ENCODE measurements at places on chromosomes 16 and 17.

DNA sequence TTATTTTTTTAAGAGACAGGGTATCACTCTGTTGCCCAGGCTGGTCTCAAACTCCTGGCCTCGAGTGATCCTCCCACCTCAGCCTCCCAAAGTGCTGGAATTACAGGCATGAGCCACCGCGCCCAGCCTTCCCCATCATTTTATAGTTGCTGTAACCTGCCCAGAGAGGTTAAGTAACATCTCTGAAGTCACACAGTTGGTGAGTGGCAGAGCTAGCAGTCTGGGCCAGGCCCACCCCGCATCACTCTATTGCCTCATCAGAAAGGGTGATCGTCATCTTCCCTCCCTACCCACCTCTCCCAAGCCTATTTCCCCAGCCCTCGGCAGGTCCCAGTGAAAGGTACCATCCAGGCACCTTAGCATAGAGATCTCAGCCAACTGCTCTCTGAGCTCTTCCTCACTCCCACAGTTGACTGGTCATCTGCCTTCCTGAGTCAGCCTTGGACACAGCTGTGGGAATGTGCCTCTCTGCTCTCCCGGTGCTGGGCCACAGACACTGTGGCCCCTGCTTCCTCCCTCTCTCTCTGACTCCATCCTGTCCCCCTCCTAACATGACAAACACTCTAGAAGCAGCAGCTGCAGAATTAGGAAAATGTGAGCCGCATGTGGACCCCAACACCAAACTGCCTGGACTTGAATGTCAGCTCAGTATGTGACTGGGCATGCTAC is 57.1 kb downstream of the SCNN1B start:
- DNase-seq, result no peak

DNA sequence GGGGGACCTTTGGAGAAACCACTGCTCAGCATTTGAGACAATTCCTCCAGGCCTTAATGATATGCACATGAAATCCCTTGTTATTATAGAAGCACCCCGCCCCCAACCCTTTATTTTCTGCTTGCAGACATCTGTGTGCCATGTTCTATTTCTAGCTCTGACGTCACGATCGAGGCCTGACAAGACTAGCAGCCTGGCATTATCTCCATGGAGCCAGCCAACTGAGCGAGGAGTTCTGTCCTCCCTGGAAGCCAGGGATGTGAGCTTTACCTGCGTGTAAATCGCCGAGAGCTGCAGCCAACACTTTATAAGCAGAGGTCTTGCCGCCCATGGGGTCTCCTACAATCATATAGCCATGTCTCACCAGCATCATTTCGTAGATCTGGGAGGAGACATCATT is 116.9 kb downstream of the DNAH3 start:
- no peak for DNase-seq

GRCh38 chr16:24125214-24125613 is 130.9 kb upstream of the CACNG3 start:
- no peak for DNase-seq

- no peak for DNase-seq
Observed at GRCh38 chr16:86874141-86874540, 295.8 kb downstream of the FOXL1 start.

GRCh38 chr17:37752482-37752881 is 7.6 kb upstream of the HNF1B start:
- DNase-seq, result no peak

DNA sequence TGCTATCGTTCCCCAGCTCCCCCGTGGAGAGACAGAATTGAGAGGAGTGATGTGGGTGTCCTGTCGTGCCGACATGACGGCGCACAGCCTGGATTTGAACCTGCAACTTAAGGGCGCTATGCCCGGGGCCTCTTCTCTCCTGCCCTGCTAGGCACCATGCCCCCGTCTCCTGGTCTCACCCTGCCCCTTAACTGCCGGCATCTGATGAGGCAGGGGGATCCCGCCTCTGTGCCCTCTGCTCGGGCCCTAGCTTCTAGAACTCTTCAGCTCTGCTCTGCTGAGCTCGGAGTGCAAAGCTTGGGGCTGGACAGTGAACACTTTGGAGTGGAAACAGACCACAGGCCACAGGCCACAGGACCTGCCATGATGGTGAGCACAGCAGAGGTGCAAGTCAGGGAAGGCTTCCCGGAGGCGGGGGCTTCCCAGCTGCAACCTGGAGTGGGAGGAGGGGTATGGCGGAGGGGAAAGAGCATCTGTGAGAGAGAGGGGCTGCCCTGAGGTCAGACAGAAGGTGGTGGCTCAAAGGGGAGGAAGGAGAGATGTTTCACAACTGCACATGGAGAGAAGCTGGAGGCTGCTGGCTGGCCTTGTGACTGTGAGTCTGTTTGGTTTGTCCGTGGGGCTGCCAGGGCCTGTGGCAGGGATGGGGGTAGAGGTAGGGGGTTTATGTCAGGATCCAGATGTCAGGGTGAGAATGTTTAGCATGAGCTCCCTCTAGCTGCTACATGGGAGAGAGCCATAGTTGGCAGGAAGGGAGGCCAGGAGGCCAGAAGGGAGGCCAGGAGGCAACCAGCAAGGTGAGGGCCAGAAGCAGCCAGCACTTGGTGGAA is 107.8 kb downstream of the CRLF3 start:
- DNase-seq, result no peak

GRCh38 chr17:75059369-75060345 is 12.6 kb downstream of the KCTD2 start:
- DNase-seq, result no peak

- no peak for DNase-seq
Observed at GRCh38 chr16:27638833-27639560, 89.1 kb downstream of the KATNIP start.

- no peak for DNase-seq
Observed at GRCh38 chr16:30724641-30725417, 23.4 kb upstream of the PHKG2 start.

GRCh38 chr17:27339198-27339835 is 45.4 kb downstream of the WSB1 start:
- DNase-seq, result no peak

DNA sequence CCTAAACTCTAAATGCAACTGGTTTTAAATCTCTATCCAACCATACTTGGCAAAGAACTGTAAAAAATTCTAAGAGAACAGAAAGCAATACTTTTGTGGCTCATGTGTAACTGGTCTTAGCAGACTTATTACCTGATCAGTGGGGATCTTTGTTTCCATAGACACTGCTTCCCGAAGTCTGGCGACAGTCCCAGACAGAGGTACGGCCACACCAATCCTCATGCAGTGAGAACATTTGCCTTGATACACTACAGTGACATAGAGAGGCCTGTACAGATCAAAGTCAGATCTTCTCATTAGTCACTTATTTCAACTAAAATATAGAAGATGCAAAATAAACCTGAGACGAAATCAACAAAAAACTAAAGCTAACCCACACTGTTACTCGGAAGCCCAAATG is 43.9 kb downstream of the USP31 start:
- no peak for DNase-seq

DNA sequence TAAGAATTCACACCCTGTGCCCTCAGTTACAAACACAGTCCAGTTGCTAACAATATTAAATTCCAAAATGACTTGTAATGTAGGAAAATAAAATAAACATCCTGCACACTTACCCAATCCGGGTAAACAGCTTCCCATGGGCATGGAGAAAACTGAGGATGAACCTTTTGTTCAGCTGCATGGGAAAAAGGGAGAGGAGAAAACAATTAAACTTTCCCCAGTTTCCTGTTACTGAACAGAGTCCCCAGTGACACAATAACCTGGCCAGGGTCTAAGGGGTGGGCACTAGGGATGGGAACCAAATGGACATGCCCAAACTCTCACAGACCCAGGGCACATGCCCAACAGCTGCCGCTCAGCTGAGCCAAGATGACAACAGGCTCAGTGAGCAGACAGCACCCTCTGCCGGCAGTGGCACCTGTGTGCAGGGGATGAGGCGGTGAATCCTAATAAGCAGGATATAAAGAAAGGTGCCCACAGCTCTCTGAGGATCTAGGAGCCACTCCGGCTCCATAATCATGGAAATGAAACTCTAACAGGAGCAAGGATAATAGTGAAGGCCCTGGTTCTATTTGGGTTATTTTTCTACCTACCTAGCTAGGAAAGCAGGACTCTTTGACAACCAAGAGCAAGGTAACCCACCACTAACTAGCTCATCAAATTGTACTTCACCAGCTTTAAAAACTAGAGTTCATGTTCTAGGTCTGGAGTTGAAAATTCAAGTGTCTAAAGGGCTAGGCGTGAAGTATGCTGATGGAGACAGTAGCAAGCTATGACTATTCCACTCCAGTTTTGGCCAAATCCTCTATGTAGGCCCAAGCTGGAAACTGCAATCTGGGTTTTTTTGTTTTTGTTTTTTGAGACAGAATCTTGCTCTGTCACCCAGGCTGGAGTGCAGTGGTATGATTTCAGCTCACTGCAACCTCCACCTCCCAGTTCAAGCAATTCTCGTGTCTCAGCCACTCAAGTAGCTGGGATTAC is 58.8 kb downstream of the SMG6 start:
- DNase-seq, result peak; percentile 77

DNA sequence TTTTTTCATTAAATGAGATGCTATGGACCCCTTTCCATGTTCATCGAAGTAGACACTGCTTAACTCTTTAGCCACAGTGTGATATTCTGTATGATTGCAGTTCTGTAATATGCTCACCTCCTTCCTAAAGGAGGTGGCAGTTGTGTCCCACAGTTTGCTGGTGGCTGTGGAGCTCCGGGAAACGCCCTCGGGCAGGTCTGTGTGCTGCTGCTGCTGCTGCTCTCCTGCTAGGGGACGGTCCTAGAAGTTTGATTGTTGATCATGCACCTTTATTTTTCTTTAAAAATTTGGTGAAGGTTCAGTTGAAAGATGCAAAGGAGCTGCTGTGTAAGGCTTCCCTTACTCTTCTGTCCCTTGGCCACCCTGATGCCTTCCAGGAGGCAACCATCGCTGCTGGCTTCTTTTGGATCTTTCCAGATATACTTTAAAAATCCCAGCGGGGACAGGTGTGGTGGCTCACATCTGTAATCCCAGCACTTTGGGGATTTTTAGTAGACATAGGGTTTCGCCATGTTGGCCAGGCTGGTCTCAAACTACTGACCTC is 8.4 kb upstream of the CLEC18A start:
- DNase-seq, result no peak

DNA sequence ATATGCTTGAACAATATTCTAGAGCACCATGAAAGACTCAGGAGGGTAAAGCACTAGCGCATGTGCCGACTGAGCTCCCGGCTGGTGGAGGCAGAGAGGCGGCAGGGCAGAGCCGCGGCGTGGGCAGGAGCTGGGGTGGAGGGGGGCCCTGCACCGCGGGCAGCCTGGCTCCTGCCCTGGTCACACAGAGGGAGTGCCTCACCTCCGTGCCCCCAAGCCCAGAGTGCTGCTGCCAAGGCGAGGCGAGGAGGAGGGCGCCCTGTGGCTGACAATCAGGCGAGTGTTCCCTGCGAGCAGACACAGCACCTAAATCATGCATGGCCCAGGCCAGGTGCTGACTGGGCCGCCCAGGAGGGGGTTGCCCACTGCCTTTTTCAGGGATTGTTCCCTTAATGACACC is 105.8 kb upstream of the TNRC6C start:
- peak; percentile 51 for DNase-seq

GRCh38 chr17:48054238-48055185 is 6.4 kb downstream of the NFE2L1 start:
- DNase-seq, result peak; percentile 87

DNA sequence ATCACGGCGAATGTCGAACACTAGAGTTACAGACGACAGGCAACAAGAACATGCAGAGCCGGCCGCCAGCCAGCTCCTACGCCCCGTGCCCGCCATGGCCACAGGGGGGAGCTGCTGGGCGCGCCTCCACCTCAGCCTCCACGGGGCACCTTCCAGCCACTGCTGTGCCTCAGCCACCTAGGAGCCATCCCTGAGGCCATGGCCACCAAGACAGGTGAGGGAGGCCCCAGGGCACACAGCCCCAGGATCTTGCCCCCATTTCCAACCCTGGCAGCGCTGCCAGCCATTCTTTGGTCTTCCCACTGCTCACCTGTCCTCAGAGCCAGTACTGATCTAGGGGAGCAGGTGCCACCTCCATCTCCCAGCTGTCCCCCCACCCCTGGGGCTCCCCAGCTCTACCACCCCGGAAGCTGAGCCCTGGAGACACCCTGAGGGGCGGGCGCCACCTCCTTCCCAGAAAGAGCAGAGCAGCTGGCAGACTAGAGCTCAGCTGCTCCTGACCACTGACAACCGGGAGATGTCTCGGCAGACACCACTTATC is 11.8 kb downstream of the GNPTG start:
- peak; percentile 69 for DNase-seq

DNA sequence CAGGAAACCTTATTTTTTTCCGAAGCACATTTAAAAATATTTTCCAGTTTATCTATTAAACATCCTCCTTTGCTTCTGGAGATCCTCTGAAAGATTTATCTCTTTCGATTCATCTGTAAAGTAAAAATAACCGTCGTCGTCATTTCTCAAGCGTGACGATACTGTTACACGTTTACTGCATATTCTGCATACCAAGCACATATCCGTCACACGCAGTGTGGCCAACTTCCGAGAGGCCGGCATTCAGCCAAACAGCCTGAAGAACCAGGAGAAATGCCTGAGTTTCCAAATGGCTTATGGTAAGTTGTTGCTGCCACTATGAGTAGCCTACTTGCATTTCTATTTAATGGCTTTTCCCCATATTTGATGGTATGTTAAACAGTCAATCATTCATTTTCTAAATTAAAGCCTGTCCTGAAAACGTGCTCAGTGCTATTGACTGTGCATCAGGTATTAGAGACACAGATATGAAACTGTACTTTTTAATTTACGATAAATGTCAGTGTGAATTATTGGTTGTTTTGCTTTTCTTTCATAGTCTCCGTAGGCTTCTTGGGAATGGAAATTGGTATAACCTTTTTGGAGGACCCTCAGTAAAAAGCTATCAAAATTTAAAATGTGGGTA is 275.7 kb downstream of the WWOX start:
- no peak for DNase-seq

- DNase-seq, result no peak
Observed at GRCh38 chr17:16877099-16877498, 94.8 kb downstream of the TNFRSF13B start.

DNA sequence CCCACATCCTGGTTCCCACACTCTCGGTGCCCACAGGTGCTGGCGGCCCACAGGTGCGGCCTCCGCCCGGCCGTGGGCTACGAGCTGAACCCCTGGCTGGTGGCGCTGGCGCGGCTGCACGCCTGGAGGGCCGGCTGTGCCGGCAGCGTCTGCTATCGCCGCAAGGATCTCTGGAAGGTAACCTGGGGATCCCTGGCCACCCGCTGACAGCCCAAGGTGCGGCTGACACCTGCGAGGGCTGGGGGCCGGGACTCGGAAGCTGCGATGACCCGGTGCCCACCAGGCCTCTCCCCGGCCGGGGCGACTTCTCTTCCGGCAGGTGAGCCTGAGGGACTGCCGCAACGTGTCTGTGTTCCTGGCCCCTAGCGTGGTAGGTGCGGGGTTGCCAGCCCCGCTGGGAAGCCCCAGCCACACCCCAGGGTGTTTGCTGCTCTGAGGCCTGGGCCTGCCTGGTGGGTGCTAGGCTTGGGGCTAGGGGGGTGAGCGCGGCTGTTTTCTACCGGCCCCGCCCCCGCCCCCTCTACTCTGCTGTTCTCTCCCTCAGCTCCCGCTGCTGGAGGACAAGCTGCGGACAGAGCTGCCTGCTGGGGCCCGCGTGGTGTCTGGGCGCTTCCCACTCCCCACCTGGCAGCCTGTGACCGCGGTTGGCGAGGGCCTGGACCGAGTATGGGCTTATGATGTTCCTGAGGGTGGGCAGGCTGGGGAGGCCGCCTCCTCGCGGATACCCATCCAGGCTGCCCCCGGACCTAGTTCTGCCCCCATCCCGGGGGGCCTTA is 1.0 kb downstream of the ANTKMT start:
- no peak for DNase-seq
